ENCODE measurements at places on chromosomes 1 and 21. TPM values are rescaled to one million over a fixed set of nuclear protein-coding genes. Genes with fewer than 3 reads are reported as not detected.

GRCh38 chr1:160007577-160008200 is 24.1 kb downstream of the PIGM start:
- no peak for DNase-seq

The RNU1-4 gene
- total RNA-seq = 2,323 TPM

- peak; percentile 13 for DNase-seq
Measured at GRCh38 chr1:196152086-196152485, 456.2 kb downstream of the KCNT2 start.

The CHRM3 gene
- 1.0 TPM for total RNA-seq

The PLEKHA6 gene
- 2.1 TPM for total RNA-seq

The TRAF5 gene
- 1.6 TPM for total RNA-seq

DNA sequence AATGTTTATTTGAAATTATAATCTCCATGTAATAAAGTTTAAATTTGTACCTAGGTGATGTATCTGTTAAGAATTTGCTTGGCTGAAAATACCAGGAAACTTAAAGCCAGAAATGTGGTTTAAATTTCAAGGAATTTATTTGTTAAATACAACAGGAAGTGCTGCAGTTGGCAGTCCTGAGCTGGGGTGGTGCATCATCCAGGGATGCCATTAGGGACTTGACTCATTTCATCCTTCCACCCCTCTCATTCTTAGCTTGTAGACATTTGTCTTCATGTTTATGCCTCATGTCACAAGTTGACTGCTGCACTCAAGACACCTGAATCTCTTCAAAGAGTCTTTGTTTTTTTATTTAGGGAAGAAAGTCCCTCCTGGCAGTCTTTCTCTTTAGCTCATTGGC is 175.9 kb downstream of the LHX8 start:
- no peak for DNase-seq

DNA sequence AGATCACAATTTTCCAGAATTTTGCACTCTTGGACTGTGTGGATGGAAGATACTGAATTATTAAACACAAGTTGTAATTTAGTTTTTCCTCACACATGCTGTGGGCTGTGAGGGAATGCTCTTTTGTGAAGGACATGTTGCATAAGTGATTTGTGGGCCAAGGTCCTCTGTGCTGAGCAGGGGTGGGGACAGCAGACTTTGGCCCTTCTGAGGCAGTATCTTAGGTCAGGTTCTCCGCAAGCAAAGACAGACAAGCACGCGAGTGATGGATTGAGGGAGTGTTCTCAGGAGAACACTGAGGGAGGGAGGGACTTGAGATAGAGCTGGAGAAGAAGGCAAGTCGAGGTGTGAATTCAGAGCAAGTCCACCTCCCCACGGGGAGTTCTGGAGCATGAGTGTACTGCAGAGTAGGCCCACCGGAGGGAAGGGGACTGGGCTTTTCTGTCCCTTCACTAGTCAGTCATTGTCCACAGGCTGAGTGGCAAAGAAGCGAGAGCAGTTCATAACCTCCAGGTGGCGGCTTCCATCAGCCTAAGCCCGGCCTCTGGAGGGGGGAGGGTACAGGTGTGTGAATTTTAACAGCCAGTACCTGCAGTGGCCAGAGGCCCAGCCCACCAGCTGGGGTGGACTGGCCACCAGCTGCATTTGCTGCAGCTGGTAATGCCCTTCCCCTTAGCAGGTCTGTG is 19.1 kb upstream of the CD101 start:
- DNase-seq = no peak

The HES5 gene
- 3.8 TPM for total RNA-seq

The FCMR gene
- total RNA-seq = 0.38 TPM
